ENCODE measurements at places on chromosomes 7 and 10. TPM values are rescaled to one million over a fixed set of nuclear protein-coding genes. Genes with fewer than 3 reads are reported as not detected.

- no peak for DNase-seq
These were observed 153.6 kb downstream of the C1GALT1 start for GRCh38 chr7:7335909-7336308.

The ASIC3 gene
- 5.8 TPM for total RNA-seq

DNA sequence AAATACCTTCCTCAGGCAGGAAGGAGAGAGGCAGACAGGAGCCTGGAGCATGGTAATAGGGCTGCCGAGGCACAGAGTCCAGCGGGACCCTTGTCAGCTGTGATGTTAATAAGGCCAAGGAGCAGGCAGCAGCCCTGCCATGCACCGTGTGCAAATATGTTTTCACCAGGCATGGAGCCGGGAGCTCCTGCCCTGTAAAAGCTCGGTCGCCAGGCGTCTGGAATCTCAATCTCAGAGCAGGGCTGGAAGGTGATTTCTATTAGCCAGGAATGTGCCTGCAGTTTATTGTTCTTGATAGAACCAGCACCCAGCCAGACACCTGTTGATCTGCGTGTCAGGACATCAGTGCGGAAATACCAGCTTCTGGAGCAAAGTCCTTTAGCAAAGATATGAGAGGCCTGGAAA is 469.8 kb downstream of the GLRX3 start:
- DNase-seq: no peak

The PFKP gene
- 150 TPM for total RNA-seq

- DNase-seq: no peak
These were observed 208.5 kb downstream of the EBF3 start for GRCh38 chr10:129755621-129756020.

- no peak for DNase-seq
These were observed 238.1 kb upstream of the CSTF2T start for GRCh38 chr10:51937308-51938140.

All from osteocyte (in vitro differentiated cells).